ENCODE measurements at places on chromosomes 6 and 20.
A peak's percentile ranks its signal among the peaks of the same experiment; 100 is the strongest.

DNA sequence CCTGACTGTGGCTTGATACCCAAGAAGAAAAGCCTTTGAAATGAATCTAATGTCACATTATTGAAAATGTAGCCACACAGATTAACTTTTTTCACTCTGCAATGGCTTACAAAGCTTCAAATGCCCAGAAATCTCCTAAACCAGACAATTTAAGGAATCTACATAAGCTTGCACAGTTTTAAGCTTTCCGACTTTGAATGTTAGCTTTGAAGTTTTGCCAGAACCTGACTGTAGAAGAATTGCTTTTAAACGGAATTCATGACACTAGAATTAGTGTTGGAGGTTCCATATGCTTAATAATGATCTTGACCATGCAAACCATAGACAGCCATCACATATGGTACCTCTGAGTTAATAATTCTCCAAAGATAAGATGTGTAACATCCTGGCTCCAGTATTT, 798.5 kb upstream of the EPHA7 start:
- no peak for DNase-seq

DNA sequence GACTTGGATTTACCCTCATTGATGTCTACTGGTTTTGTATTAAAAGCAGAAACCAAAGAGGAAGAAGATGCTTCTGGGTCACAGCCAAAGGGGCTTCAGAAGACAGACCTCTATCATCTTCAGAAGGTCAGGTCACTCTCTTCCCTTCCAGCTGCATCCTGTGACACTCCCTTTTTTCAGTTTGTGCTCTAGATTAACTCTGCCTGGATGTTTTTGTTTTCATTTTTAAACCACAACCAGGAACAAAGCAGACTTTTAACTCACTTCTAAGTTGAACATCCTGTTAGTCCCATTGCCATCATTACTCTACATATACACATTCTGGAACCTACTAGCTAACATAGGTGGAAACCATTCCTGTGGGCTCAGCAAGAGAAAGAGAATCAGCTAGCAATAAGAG, 45.2 kb downstream of the AKIRIN2 start:
- DNase-seq: no peak

DNA sequence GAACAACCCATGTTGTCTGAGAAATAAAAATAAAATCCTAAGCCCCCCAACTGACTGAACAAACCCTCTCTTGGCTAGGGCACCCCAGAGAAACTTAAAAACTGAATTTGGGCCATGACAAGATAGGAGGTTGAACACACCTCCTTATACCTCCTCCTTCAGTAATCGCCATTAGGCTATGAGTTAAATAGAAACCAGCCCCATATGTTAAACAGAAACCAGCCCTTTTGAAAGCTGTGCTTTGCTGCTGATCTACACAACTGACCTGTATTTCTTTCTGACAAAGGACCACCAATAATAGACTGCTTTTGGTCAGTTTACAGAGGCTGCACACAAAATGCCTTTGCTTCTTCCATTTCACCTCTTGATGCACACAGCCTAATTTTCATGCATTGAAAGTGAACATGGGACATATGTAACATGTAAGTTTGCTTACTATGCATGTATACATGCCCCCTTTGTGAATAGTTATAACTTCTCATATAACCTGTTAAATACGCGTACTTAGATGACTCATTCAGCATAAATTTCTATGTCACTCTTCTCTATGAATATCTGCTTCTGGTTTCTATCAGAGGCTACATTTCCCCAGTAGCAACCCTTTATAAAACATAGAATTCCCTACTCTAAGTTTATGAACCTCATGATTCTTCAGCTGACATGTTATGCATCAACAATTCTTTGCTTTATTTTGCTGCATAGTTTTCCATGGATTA, 462.9 kb downstream of the COL12A1 start:
- no peak for DNase-seq

DNA sequence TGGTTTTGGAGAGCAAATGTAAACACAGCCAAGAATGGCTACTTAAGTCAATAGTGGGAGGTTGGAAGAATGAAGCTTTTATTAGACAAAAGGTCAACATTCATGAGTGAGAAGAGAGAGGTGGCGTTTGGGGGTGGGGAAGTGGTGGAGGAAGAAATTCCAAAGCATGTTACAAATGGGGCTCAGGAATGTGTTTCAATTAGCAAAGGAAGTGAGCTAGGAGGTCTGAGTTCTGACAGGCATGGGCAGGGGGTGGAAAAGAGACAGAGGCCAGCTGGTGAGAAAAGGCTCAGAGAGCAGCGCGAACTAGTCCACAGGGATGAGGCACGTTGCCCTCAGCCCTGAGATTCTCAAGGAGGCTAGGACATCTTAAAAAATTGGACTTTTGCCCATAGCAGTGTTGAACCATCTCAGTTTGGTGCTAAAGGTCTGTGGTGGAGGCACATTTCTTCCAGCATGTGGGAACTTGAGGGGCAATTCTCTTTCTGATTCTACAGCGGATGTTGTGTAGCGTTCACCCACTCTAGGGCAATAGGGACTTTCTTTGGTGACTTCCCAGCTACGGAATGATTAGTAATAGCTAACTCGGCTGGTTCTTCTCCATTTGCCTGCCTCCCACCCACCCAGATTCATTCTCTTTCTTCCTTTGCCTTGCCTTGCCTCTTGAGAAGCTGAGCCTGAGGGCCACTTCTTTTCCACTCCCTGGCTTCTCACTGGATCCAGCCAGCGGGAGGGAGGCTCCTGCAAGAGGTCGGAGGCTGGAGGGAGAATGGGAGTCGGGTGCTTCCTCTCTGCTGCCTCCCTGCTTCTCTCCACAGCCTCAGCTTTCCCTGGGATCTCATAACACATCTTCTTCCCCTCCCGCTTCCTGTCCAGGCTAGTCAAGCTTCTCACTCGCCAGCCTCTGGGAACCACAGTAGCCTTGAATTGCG, 45.1 kb upstream of the NEDD9 start:
- peak; percentile 73 for DNase-seq

DNA sequence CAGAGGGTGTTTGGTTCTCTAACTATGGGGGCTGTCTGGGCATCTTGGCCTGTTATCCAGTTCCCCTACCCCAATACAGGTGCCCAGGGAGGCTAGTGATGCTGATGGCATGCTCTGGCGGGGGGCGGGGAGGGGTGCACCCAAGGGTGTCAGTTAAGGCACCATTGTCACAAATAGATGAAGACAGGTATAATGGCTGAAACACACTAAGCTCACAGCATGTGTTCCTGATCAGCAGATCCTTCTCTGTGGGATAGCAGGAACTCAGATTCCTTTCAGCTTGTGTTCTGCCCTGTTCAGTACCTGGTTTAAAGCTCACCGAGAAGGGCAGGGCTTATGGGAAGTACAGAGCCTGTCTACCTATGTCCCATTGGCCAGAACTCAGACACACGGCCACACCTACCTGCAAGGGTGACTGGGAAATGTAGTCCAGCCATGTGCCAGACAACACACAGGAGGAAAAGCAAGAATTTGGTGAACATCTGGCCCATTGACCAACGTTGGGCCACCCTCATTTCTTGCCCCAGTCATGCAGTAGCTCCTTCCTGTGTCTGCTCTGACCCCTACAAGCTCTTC, 3.4 kb upstream of the RSPO4 start:
- DNase-seq: peak; percentile 59
